Eye (tissue), 1 donor: ENCODE measurements at places on chromosomes 1 and 21.

- DNase-seq: peak; percentile 15
These were observed 4.1 kb downstream of the CRYZ start for GRCh38 chr1:74728736-74729135.

DNA sequence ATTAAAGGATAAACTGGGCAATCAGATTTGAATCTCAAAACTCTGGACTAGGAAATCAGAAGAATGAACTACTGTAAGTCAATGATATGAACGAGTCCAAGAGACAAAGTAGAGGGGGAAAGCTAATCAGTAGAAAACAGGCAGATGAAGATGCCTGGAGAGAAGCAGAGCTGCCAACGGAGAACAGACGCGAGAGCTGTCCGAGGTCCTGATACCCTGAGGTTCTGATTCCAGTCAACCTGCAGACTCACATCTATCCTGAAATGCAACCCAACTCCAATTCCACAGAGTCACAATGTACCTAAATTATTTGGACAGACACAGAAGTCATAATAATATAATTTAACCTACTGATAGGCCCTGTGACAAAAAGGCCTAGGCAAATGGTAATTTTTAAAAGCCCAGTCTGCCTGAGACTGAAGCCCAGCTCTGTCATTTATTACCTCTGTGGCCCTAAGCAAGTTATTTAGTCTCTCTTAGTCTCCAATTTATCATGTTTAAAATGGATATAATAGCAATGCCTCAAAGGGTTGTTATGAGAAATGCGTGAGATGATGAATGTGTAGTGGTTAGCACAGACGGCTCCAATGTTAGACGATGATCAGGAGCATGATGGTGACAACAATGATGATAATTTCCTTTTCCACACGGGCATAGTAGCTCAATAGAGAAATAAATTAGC, 33.4 kb downstream of the RGS7 start:
- DNase-seq: peak; percentile 81

DNA sequence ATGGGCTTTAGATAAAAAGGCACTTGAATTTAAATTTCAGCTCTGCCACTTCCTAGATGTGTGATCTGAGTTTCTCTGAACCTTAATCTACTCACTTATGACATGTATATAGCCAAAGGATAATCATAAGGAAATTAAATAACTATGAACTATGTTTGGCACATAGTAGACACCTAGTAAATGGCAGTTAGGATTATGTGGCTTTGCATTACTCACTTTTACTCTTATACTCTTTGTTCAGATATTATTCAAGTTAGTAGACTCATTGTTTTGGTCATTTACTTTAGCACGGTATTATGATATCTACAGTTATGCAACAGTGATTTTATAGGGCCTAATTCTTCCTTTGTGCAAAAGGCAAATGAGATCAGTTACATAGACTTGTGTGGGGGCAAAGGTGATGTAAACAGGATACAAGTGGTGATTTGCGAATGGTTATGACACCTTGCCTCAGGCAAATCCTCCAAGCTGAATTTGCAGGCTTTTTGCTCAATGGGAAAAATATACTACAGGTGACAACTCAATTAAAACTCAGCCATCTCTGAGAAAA, 297.2 kb upstream of the PBX1 start:
- DNase-seq: no peak

GRCh38 chr1:46528297-46528955, 23.0 kb downstream of the KNCN start:
- DNase-seq: no peak

DNA sequence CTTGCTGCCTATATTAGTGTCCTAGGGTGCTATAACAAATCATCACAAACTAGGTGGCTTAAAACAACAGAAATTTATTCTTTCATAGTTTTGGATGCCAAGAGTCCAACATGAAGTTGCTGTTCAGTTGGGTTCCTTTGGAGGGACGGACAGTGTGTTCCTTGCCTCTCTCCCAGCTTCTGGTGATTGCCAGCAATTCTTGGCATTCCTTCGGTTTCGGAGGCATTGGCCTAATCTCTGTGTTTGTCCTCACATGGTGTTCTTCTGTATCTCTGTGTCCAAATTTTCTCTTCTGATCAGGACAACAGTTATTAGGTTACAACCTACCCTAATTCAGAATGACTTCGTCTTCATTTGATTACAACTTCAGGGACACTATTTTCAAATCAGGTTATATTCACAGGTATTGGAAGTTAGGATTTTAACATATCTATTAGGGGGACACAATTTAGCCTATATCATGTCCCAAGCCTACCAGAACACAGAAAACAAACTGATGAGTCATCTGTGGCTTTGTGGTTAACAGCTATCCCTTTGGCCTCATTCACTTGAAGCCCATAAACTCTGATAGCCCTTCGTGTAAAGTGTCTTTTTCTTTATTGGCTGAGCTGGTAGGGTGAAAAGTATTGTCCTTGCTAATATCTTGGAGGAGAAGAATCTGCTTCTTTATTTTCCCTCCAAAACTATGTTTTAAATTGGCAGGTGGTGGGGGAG, 83.2 kb upstream of the PAPPA2 start:
- DNase-seq: no peak

GRCh38 chr1:180163041-180163440, 8.4 kb downstream of the QSOX1 start:
- no peak for DNase-seq

DNA sequence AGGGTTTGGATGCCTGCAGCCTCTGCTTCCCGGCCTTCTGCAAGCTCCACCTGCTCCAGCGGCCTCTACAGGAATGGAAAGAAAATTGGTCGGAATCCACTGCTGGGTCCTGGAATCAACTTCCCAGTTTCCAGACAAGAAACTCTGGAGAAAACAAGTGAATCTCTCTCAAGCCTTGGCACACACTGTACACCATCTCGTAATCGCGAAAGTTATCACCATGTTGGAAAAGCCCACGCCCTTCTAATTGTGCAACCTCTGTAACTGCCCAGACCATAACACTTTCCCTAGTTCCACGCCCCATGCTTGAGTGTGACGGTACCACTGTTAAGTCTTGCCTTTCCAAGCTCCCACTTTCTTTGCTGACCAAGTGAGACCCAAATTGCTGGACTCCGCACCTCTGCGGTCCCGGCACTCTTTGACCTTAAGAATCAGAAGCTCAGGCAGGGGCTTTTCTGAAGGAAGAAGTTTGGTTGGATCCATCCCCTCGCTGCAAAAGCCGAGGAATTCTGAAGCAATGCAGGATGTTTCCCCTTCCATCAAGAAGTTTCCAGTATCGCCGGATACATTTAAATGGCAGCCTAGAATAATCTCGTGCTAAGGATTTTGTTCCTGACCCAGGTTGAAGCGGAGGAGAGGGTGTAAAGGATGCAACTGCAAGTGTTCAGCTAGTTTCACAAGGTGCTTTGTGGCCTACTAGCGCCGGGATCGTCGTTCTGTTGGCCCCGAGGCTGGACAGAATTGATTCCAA, 6.2 kb downstream of the NR5A2 start:
- DNase-seq: peak; percentile 33

GRCh38 chr21:31371715-31372470, 27.8 kb upstream of the TIAM1 start:
- no peak for DNase-seq

DNA sequence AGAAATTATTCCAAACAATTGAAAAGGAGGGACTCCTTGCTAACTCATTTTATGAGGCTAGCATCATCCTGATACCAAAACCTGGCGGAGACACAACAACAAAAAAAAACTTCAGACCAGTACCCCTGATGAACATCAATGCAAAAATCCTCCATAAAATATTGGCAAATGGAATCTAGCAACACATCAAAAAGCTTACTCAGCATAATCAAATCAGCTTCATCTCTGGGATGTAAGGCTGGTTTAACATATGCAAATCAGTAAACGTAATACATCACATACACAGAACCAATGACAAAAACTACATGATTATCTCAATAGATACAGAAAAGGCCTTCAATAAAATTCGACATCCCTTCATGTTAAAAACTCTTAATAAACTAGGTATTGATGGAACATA, 440.1 kb downstream of the NUF2 start:
- DNase-seq: no peak

- DNase-seq: no peak
These were observed 47.3 kb downstream of the DTL start for GRCh38 chr1:212082765-212083406.

- no peak for DNase-seq
These were observed 150.9 kb upstream of the DSCAM start for GRCh38 chr21:40997831-40998230.

DNA sequence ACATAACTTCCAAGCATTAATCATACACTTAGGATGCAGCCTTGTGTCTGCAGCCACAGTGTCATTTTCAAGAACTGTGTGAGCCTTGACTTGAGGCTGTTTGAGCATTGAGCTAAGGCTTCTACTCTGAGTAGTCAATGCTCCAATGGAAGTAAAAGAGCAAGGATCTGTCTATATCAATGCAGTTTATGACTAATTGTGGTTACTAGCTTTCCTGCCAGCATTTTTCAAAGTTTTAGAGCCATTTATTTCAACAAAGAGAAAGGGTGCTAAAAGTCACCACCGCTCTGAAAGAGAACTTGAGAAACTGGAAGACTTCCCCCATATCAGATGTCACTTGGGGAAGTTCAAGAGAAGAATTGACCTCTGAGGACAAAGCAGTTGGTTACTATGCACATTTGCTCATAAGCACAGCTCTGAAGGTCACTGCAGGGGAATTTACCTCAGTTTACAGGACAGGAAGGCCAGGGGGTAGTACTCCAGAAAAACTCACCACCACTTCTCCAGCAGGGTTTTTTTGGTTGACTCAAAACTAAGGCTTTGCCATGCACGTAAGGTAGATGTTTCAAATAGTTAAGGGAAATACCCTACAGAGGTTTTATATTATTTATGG, 24.5 kb upstream of the RGS1 start:
- no peak for DNase-seq

GRCh38 chr1:70863239-70863638, 184.4 kb downstream of the PTGER3 start:
- DNase-seq: no peak

- DNase-seq: no peak
These were observed 58.7 kb downstream of the RUNX3 start for GRCh38 chr1:24871306-24871901.

DNA sequence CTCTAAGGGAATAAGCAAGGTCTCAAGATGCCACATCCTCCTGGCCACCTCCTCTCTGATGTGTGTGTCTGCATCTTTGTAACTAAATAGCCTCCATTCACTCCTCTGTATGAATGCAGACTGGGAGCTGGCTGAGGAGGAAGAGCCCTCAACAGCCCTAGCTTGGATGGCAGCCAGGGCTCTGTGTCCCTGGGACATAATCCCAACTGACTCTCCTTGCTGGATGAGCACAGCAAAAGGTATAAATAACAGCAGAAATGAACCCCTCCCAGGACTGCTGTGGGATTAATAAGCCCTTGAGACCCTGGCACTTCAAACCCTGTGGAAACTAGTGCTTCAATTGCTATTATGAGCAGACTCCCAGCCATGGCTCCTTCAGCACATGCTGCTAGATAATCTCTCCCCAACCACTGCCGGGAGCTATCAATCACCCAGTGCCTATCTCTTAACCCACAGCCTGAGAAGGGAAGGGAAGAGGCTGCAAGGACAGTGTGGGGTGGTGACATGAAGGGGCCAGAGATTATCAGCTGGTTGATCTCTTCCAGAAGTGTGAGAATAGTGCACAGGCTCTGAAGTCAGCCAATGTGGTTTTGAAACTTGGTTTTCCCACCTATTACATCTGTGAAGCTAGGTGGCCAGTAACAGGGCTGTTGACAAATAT, 152.2 kb downstream of the TNR start:
- no peak for DNase-seq

DNA sequence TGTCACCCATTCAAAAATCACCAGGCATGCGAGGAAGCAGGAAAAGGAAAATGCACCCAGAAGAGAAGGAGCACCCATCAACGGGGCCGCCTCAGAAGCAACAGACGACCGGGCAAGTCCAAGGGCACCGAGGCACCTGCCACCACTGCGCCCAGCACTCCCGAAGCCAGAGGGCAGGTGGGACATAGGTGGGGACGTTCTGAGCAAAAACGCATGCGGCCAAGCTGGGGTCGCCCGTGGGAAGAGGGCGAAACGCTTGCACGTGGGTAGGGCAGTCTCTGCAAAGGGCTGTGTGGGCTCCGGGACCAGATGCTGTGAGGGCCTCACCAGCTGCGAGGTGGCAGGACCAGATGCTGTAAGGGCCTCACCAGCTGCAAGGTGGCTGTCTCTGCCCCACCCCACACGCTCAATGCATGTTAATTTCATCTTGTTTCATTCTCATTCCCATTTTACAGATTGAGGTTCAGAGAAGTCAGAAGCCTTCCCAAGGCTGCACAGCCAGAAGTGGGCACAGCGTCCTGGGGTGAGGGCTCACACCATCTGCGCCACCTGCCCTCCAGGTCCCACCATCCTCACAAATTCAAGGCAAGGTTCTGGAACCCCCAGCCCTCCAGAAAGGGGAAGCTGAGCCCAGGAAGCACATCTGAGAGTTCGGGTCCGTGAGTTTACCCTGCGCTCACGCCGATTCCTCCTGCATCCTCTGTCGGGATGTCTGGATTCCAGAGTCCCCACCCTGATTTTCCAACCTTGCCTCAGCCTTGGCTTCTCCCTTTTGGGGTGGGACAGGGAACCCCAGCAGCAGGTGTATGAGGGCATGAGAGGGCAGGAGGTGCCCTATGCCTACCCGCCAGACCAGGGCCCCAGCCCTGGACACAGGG, 8.2 kb upstream of the SAMD11 start:
- no peak for DNase-seq

GRCh38 chr1:68442822-68443556, 6.8 kb downstream of the RPE65 start:
- peak; percentile 35 for DNase-seq

GRCh38 chr1:157166590-157166989, 28.4 kb upstream of the ETV3 start:
- no peak for DNase-seq

DNA sequence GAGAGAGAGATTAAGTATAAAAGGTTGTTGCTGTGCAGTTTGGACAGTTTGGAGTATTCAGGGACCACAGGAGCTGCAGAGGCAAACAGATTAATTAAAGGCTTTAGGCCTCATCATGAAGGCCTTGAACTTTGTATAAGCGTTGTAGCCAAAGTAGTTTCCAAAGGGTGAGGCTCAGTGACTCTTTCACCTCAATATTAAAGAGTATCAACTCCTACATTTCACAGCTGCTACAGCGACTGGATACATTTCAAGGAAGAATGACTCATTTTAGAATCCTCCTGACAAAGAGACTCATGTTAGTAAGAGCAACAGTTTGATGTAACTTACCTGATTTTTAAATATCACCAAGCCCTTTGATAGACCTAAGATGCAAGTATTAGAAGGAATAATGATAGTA, 355.5 kb downstream of the HLX start:
- DNase-seq: no peak

GRCh38 chr1:152786077-152786476, at the start of gene LCE1E:
Gene LCE1E, plus strand, starts transcription at chr1:152786257. Its CDS starts 1,043 bp downstream, at chr1:152787300.
- no peak for DNase-seq

- DNase-seq: no peak
These were observed 95.4 kb upstream of the S1PR1 start for GRCh38 chr1:101141376-101141775.

GRCh38 chr1:209420276-209420675, 163.2 kb upstream of the CAMK1G start:
- no peak for DNase-seq

- DNase-seq: no peak
These were observed 31.5 kb downstream of the CFHR5 start for GRCh38 chr1:197008861-197009260.
